ENCODE measurements at places on chromosomes 1 and 21.

GRCh38 chr1:230170622-230171021, 103.6 kb downstream of the GALNT2 start:
- DNase-seq, result no peak

DNA sequence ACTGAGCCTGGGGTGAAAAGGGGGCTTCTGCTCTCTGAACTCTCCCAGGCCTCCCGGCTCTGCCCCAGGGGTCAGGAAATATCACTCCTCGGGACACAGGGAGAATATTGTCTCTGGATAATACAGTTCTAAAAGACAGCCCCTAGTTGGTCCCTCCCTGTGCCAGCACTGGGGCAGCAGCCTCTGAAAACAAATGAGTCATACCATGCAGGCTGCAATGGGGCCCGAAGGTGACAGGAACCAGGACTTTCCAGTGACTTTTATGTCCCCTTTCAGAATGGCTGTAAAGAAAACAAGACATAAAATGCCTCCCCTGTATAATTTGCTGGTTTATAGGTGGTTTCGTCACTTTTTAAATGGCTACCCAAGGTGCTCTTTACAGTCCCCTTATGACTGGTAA, 360.0 kb downstream of the NPHP4 start:
- no peak for DNase-seq

GRCh38 chr1:184567637-184568036, 180.8 kb downstream of the C1orf21 start:
- DNase-seq, result no peak

DNA sequence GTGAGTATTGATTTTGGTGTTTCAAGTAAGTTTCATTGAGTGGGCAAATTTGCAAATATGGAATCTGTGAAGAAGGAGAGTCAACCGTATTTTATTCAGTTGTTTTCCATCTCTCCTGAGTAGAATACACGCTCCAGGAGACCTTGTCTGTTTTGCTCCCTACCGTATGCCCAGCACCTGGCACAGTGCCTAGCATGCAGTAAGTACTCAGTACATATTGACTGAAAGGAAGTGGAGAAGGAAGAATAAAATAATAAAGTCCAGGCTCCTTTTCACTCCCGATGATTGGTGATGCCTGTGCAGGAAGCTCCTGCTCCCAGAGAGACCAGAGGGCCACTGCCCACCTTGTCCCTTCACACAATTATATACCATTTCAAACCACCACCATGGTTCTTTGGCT, 59.4 kb upstream of the NEK2 start:
- no peak for DNase-seq

- no peak for DNase-seq
Measured at GRCh38 chr1:91020967-91021685, 709 bp downstream of the ZNF644 start.

- DNase-seq, result no peak
Measured at GRCh38 chr1:180675586-180675985, 43.8 kb downstream of the XPR1 start.

GRCh38 chr1:109769330-109770078, 5.8 kb upstream of the EPS8L3 start:
- DNase-seq, result no peak

- peak; percentile 36 for DNase-seq
Measured at GRCh38 chr1:9823943-9824701, at the start of gene CLSTN1. Gene CLSTN1 (minus strand): TSS chr1:9823965. CDS start chr1:9823733, 232 bp downstream.

DNA sequence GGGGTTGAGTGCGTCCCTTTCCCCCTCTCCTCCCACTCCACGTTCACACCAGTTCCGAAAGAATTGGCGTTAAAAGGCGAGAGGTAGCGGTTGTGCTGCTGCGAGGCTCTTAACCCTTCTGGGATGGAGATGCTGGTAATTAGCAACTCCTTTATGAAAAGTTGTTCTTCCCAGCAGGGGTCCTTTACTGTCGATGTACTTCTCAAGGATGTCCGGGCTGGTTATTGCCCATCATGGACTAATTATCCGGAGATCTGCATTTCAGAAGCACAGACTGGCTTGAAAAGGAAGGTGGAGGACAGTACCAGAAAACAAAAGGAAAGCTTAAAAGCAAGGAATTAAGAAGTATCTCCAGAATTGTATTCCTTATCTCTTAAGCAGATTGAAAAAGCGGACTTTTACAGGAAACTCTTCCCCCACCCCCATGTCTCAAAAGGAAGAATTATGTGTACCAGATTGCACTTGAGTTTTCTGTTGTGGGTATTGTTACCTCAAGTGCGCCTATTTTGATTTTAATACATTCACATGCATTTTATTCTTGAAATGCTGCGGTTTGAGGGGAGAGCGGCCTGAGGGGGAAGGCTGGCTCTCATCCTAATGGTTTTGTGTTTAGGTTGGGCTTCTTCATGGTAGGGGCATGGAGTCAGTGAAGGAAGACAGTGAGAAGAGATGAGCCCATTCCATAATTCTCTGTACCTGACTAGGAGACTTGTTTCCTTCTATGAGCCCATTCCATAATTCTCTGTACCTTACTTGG, 1.5 kb downstream of the AK4 start:
- no peak for DNase-seq

DNA sequence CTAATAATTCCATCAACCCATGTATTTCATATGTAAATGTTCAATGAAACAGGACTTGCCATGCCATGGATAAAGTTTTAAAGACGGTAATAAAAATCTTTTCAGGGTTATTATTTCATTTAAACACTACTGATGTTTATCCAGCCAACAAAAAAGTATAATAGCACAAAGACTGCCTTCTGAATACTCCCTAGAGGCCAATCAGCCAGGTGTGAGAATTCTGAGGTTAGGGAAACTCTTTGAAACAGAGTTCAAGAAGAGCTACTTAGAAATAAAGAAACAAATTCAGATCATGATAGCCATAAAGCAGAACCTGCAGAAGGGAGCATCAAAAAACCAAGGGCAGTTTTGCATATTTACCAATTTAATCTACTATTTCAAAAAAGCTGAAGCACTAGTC, 48.7 kb downstream of the AKT3 start:
- no peak for DNase-seq

DNA sequence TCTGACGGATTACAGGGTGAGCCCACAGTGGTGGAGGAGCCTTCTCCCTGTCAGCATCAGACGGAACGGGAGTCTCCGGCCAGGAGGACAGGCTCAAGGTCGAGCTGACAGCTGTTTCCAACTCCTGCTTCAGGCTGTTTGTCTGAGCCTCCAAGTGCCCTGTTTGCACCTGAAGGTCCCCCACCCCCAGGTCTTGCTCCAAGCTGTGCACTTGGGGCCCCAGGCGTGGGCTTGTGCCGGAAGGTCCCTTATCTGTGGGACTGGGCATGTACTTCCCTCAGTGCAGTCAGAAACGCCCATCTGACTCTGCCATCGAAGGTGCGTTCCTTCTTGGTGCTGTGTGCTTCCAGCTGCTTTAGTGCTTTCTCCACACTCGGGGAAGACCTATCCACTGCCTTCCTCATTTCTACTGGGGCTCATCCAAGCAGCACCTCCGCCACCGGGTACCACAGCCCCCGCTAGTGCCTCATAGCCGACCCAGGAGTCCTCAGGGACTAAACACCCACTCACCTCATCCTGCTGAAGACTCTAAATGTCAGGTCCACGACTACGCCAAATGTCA, 29.5 kb upstream of the CR2 start:
- DNase-seq, result no peak

GRCh38 chr1:182570611-182570970, 18.5 kb downstream of the RNASEL start:
- DNase-seq, result no peak

GRCh38 chr1:115082949-115083348, 6.4 kb downstream of the TSPAN2 start:
- DNase-seq, result no peak

DNA sequence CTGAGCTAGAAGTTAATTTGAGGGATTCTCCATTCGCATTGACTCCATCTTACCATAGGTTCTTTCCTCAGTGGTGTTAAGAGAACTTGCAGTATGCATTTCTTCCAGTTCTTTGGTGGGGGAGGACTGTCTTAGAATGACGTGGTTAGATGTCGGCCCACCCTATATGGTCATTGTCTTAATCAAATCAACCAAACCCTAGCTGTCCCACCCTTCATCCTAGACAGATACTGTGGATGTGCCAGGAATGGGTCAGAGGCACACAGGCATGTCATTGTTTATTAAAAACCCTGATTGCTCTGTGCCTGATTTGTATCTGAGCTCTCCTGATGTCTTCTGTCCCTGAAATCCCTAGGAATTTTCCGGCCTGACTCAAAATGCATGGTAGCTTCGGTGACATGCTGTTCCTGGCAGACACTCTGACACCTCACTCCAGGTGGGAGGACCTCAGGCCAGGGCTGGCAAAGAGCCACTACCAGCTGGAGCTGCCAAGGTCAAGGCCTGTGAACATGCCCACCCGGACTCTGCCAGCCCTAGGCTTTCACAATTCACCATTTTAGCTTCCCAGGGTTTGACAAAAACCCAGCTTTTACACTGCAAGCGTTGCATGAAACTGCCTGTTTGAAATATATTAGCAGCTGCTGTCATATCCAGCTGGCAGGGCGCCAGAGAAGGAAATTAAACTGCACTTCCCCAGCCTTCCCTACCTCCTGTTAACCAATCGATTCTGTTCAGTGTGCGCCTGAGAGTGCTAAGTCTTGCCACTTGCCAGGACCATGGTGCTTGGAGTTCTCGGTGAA, 134.0 kb downstream of the FAM78B start:
- DNase-seq, result no peak

GRCh38 chr1:66954208-66954607, 29.4 kb downstream of the MIER1 start:
- no peak for DNase-seq

- DNase-seq, result no peak
Measured at GRCh38 chr1:180925471-180926051, 12.9 kb downstream of the KIAA1614 start.

DNA sequence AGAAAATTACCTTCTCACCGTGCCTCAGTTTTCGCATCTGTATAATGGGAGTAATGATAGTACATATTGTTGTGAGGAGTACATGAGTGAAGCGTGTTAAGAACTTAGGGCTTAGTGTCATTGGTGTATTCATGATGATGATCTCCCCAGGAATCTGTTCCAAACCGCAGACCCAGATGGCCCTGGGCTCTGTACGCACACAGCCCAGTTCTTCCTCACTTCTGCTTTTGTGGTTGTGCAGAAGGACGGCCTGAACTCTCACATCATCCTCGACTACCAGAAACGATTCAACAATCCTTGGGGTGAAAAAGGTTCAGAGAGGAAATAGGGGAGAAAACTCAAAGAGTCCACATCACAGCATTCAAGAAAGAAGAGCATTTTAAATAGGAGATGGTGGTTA, 323.0 kb downstream of the CAMTA1 start:
- DNase-seq, result peak; percentile 29

DNA sequence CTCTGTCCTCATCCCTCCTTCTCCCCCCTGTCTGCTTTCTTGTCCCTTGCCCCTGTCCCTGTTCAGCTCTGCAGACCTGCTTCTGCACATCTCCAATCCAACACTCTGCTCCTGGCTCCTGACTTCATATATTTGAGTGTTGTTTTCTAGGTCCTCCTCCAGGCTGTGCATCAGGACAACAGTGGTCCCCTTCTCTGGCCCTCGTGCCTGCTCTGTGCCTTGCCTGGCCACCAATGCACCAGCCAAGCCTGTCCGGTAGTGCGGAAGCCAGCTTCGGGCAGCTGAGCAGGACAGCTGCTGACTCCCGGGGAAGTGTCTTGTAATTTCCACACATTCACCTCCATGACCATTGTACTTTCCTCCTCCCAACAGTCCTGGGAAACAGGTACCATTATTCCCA, 203.4 kb upstream of the RAB4A start:
- no peak for DNase-seq
